Activated naive CD4-positive, alpha-beta T cell treated with Interleukin-2 at 50 U/mL for 16 hours (primary cell): ENCODE measurements at places on chromosomes 5 and 9.

- DNase-seq: peak; percentile 38
Measured at GRCh38 chr5:116574367-116575325, at the start of gene SEMA6A. Gene SEMA6A, minus strand, starts transcription at chr5:116574823. Its CDS starts 69,879 bp downstream, at chr5:116504944.

DNA sequence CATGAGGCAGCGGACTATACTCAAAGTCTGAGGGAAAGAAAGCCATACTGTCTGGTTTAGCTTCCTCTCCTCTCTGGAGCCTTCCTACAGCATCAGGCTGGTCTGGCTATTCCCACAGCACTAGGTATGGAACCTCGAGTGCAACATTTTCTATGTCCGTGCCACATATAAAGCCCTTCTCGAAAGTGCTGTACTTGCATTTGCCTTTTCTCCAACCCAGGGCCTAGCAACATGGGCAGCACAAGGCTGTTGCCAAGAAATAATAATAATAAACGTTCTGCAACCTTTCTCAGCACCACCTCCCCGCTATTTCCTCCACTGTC lies 804 bp downstream of the MED10 start:
- no peak for DNase-seq

DNA sequence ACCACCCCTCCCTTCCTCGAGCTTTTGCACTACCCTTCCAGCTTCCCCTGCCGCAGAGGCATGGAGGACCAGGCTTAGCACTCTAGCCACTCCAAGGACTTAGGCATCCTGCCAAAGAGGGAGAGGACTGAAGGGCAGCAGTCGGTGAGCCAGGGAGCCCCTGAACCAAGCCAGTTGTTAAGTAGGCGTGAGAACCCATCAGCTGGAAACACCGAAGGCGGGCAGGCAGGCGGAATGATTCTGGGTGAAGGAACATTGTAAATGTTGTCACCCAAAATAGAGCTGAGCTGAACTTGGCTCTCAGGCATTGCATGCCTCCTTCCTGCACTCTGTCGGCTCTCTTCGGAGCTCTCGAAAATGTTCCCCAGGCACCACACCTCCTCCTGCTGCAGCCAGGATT lies 42.8 kb downstream of the NRG2 start:
- DNase-seq: no peak

DNA sequence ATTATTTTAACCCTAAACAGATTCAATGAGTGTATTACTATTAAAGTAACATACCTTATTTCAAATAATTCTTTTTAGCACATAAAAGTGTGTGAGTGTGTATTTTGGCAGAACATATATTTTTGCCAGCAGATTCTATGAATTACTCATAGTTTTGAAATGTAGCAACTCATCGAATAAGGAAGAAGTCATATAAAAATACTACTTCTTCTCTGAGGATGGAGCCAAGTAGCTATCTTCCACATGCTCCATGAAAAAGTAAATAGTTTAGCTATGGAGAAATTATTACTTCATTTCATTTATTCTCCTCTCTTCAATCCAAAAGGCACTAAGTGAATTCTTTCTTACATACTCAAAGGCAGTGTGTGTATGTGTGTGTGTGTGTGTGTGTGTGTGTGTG lies 1090.4 kb upstream of the CDH6 start:
- DNase-seq: no peak

GRCh38 chr5:96214442-96215197 lies 218.4 kb downstream of the PCSK1 start:
- no peak for DNase-seq

DNA sequence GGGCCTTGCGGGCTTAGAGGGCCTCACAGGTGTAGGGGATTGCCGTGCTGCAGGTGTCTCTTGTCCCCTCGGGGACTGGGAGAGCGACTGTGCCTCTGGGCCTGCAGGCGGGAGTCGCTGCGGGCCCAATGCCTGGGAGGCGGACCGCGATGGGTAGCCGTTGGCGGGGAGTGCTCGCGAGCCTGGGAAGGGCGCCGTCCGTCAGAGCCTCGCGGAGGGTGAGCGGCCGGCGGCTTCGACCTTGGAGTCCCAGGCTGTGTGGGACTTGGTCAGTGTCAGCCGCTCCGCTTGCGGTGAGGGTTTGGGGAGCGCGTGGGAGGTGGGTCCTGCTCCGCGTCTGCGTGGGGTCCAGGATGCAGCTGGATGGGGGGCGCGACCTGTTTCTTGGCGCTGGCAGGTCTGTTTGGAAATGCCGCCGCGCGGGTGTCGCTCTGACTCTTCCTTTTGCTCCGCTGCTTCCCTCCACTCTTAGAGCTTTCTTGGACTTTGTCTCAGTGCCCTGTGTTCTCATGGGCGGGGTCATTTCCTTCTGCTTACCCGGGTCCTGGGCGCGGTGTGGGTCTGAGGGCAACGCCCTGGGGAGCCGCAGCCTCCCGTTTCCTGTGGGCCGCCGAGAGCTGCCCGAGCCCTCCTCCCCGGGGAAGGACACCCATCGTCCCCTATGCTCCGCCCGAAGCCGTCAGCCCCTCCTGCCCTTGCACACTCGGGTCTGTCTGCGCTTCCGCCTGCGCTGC lies 88.9 kb upstream of the CACNA1B start:
- DNase-seq: no peak

DNA sequence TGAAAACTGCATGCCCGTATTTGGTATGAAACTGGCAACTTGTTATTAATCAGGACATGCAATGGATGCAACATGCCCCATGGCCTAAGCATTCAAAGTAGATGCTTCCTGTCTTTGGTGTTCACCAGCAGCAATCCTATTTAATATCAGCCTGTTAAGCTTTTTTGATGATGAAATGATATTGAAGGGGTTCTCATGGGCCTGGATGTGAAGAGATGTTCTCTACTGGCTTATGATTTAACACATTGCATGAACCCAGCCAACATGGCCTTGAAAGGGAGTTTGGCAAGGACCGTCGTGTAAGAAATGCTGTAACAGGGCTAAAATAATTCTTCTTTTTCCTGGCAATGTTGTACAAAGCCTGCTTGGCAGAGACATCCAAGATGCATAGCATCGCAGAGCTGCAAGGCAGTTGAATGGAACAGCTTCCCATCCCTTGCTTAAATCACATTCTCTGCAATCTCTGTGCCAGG lies 111.2 kb downstream of the SMARCA2 start:
- no peak for DNase-seq

- DNase-seq: no peak
Measured at GRCh38 chr5:172412724-172413286, 41.5 kb downstream of the SH3PXD2B start.

DNA sequence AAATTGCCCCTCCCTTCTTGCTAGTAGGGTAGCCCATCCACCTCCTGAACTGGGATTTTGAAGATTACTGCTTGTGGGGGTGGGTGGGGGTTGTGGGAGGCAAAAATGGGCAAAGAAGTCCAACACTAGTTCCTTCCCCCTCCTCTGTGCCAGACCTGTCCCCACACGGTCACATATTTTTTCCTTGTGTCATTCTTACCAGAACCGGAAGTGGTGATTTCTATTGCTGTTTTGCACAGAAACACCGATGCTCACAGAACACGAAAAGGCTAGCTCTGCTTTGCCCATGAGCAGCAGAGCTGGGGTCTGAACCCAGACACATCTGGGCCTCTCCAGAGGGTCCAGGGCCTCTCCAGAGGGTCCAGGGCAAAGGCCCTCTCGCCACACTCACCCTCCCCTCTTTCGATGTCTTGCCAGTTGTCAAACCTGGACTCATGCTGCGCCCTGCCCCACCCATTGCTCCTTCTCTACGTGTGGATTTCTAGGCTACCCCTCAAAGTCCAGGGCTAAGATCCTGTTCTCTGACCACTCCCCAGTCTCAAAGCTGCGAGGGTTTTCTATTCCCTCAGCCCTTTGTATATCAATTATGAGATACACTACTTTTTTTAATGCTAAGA lies 264.4 kb upstream of the MSX2 start:
- no peak for DNase-seq

DNA sequence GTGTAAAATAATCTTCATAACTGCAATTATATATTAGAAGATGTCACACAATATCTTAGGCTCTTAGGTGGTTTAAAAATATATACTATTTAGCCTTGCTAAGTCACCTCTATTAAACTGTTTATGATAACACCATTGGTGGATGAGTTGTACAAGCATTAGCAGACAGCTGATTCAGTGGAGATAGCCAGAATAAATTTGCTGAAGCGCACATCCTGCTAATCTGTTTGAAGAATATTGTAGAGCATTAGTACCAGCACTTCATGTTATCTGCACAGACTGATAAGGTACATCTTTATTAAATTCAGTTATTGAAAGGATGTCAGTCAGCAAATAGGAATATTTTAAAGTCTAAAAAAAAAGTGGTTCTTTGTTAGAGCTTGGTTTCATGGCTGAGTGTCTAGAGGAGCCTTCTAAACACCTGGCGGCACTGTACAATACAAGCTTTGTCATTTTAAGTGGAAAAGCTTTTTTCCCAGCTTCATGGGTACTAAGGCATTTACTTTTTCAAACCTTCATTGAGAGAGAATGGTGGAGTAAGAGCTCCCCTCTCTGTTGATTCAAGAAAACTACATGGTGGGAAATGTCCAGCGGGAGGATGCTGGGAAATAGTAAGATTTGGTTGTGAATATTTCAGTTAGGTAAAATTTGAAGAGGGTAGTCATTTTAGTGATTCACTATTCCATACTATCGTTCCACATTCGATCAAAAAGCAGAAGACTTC lies 275.1 kb downstream of the SLF1 start:
- no peak for DNase-seq

DNA sequence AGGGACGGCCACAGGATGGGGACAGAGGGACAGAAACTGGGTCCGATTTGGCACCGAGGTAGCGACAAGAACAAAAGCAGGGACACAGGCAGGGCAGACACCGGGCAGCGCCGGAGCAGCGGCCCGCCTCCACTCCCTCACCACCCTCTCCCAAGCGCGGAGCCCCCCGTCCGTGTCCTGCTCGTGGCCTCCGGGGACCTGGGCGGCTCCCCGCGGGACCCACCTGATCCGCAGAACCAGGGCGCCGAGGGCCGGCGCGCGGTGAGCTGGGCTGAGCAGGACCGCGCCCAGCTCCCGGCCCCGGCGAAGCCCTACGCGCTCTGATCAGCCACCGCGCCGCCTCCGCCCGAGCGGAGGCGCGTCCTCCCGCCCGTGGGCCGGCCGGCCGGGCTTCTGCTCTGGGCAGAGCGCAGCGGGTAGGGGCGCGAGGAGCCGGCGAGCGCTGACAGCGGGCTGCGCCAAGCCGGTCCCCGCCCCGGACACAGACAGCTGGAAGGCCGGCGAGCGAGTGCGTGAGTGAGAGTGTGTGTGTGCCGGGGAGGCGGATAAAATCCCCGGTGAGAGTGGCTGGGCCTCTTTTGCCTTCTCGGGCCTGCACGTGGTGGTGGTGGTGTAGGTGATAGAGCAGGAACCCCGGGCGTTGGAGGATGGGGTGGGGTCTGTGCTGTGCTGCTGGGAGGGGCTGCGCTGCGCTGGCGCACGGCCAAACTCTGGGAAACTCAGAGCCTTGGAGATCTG lies at the start of gene GGTA1:
Gene GGTA1, minus strand, starts transcription at position 418 of the 738 bp plus-strand sequence. CDS start 31,922 bp downstream, outside the sequence.
- DNase-seq: no peak

GRCh38 chr9:132572921-132573320 lies 9.5 kb upstream of the BARHL1 start:
- DNase-seq: no peak

DNA sequence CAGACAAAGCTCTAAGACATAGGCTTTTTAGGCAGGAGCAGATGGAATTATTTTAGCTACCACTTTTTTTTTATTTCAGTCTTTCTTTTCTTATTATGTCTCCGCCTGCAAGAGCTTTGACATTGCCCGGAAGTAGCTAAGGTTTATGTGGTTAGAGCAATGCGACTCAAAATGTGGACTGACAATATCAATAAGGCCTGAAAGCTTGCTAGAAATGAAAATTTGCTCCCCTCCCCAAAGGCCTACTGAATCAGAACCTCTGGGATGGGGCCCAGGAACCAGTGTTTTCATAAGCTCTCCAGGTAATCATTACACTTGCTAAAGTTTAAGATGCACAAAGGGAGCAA lies 81.3 kb downstream of the SUSD1 start:
- DNase-seq: no peak

DNA sequence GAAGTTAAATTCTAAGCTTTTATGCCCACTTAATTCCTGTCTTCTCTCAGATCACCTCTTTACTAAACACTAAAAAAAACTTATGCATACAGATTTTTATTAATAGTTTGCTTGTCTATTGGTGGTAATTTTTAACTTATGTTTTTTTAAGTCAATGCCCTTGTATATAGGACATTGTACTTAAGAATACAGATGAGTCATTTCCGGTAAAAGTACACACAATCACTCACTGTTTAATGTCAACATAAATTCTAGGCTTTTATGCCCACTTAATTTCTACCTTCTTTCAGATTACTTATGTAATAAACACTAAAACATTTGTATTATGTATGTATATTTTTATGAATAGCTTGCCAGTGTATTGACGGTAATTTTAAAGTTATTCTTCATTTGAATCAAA lies 872.8 kb upstream of the CDH9 start:
- no peak for DNase-seq

- DNase-seq: no peak
Measured at GRCh38 chr9:69018737-69019136, 4.8 kb upstream of the PRKACG start.

DNA sequence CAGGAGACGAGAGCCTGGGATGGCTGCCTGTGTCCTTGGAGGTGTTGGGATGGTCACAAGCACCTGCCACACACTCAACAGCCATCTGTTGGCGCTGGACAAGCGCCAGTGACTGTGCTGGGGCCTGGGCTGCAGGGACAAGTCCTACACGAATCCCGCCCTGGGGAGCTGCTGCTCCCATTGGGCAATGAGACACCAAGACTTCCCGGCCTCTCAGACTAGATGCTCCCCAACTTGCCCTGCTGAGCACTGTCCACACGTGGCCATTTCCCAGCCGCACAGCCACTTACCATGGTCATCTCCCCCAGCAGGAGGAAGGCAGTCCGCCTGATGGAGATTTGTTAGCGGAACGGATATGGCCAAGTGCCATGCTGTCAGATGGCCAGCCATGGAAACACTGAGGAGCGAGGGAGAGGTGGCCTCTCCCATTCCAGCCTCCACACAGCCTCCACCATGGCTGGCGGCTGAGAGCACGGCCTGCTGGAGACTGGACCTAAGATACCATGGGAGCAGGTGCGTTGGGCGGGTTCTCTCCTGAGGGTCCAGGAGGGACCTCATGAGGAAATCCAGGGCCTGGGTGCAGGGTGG lies 43.9 kb downstream of the PRRT1B start:
- no peak for DNase-seq

- no peak for DNase-seq
Measured at GRCh38 chr5:61915646-61916045, 390.4 kb upstream of the KIF2A start.

DNA sequence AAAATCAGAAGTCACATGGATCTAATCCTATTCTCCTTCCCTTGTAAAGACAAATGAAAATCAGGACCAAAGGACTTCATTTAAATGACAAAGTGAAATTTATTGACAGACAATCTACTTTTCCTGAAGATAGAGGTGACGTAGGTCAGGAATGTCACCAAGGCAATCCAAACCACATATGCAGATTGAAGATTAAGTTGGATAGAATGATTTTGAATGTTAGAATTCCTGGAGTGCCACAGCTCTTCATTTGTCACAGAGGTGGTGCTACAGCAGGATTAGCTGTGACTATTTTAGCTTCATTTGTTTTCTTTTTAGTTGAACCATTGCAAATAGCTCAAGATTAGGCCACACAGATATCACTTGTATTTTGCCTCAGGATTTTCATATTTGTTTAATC lies 736.0 kb upstream of the ARRDC3 start:
- DNase-seq: no peak

GRCh38 chr9:127197861-127198430 lies 66.6 kb upstream of the GARNL3 start:
- no peak for DNase-seq

- DNase-seq: no peak
Measured at GRCh38 chr9:77291714-77292113, 114.4 kb downstream of the VPS13A start.
